ENCODE measurements at places on chromosomes 16 and 17. TPM values are rescaled to one million over a fixed set of nuclear protein-coding genes. Genes with fewer than 3 reads are reported as not detected.

Gene EZH1
- 33.9 TPM for total RNA-seq

Gene EME2
- total RNA-seq, result 11.9 TPM

- DNase-seq, result no peak
Measured at GRCh38 chr17:7025245-7025644, 2.4 kb downstream of the BCL6B start.

DNA sequence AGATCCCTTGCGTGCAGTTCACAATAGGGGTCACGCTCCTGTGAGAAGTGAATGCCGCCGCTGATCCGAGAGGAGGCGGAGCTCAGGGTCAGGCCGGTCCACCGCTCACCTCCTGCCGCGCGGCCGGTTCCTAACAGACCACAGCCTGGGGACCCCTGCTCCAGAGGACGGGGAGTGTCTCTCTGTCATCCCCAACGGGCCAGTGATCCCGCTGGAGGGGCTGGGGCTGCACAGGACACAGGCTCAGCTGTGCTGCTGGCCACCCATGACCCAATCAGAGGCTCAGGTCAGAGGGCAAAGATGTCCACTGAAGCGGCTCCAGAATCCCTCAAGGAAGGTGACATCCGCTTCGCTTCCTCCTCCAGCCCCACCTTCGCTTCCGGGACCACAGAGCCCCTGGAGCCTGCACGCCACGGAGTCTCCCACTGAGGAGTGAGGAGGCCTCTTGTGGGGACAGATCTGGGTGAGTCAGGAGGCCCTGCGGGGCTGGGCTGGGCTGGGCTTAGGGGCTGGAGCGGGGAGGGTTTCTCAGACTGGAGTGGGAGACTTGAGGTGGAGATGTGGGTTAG lies 115.4 kb downstream of the METRNL start:
- no peak for DNase-seq

GRCh38 chr16:10242916-10243315 lies 60.7 kb upstream of the GRIN2A start:
- no peak for DNase-seq

Gene TNK1
- 3.7 TPM for total RNA-seq

- DNase-seq, result no peak
Measured at GRCh38 chr16:15856901-15857698, at the start of gene MYH11. MYH11 (minus strand) TSS chr16:15857028; CDS start chr16:15838252, 18,776 bp downstream.

Gene CD300A
- total RNA-seq, result 11.3 TPM

DNA sequence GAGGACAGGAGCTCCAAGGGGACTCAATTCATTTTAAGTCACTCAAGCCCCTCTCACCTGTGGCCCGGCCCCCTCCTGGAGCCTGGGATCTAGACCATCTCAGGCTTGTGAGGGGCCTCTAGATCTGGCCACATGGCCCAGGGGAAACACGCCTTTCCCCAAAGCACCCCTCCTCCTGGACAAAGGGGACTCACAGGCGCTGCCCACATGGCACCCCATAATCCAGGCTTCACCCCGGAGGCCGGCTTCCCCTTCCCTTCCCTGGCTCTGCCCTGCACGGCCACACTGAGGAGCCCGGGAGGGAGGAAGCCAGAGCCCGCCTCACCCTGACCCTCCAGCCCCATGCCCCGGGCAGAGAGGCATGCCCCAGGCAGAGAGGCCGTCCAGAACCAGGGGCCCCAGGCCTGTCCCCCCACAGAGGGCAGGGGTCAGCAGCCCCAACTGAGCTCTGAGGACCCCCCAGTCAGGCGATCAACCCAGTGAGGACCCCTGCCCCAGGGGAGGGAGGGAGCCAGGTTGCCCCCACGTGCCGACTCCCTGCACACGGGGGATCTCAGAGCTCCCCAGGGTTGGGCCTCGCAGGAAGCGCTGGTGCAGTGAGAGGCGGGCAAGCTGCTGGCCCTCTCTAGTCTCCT lies 10.9 kb downstream of the HS3ST6 start:
- DNase-seq, result no peak

DNA sequence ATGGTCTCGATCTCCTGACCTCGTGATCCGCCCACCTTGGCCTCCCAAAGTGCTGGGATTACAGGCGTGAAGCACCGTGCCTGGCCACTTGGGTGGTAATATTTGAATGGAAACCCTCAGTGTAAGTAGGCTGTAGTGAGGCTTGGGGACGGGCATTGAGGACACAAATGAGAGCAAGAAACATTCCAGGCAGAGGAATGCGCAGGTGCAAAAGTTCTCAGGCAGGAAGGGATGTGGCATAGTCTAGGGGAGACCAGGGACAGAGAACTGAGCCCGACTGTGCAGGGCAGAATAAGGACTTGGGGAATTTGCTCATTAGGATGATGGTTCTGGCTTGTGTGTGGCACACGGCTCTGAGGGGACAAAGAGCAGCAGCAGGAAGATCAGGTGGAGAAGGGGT lies 54.8 kb downstream of the GRB2 start:
- DNase-seq, result no peak

DNA sequence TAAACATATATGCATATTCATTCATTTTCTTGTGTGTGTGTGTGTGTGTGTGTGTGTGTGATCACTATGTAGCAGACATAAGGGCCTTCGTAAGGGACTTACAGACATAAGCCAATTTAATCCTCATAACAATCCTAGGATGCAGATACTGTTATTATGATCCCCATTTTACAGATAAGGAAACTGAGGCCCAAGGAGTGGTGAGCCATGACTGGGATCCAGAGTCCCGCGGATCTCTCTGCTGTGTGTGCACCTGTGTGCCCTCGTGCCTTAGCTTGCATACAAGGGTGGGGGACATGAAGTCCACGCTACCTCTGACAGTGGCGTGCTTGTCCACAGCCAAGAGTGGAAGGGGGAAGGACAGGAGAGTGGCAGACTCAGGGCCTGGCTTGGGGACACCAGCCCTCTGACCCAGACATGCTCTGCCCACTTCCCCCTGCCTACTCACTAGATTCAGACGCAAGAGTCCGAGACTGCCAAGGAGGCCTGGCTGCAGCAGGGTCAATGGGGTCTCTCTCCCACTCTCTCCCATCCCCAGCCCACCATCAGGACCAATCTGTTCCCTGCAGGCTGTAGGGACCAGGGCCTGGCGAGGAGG lies 9.8 kb upstream of the SMTNL2 start:
- no peak for DNase-seq

DNA sequence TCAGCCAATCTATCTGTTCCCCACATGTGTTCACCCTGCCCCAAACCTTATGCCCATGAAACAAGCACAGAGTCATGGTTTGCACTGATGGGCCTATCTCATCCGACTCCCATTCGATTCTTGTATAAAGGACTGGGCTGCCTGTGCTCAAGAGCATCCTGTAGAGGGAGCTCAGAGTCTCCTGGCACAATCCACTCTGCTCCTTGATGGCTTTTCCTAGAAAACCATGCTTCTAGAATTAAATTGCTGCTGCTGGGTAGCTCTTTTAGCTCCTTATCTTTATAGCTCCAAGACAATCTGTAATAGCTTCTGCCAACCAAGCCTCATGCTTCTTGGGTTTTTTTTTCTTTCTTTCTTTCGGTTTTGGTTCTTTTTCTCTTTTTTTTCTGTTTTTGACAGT lies 9.7 kb downstream of the ZNF19 start:
- no peak for DNase-seq

Gene LGALS9B
- not detected for total RNA-seq

- DNase-seq, result peak; percentile 11
Measured at GRCh38 chr16:27273330-27273669, 4.7 kb upstream of the NSMCE1 start.

- DNase-seq, result no peak
Measured at GRCh38 chr17:74295625-74296547, 21.9 kb downstream of the DNAI2 start.

- DNase-seq, result peak; percentile 58
Measured at GRCh38 chr17:76909971-76910760, 42.0 kb downstream of the MGAT5B start.

Gene TMEM114
- total RNA-seq, result not detected

- peak; percentile 29 for DNase-seq
Measured at GRCh38 chr16:57759541-57760356, 24.2 kb downstream of the KATNB1 start.

Gene ZACN
- total RNA-seq, result 4.9 TPM

DNA sequence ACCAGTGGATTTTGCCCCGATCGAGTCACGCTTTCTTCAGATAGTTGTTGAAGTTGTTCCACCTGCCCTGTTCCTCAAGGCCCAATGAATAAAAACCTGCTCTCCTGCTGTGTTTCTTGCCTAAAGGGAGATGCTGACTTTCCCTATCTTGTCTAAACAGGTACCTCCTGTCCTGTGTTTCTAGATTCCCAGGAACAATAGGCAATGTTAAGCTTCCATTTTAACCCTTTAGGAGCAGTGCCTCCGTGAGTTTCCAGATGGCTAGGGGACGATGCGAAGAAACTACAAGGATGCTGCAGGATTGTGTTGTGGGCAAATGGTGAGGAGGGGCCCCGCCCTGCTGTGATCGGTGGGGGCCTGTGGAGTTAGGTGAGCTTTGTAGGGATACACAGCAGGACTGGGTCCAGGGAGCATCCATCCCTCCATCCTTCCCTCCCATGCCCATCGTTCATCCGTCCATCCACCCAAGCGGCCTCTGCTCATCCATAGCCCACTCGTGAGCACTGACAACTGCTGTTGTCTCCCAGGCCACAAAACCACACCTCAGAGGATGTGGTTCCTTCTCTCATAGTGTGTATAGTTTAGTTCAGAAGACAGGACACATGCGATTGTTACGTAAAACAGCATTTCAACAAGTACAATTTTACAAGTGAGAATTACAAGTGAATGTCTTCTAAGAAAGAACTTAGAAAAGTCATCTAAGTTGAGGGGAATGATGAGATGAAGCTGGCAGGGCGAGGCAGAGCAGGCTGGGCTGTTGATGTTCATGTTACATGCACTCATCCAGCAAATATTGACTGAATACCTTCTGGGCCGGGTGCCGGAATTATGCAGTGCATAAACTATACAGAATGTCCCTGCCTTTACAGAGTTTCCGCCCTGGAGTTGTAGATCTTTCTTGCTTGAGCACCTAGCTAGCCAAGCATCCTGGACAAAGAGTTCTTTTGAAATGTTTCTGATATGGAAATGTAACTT lies 5.2 kb downstream of the ARSG start:
- peak; percentile 80 for DNase-seq

DNA sequence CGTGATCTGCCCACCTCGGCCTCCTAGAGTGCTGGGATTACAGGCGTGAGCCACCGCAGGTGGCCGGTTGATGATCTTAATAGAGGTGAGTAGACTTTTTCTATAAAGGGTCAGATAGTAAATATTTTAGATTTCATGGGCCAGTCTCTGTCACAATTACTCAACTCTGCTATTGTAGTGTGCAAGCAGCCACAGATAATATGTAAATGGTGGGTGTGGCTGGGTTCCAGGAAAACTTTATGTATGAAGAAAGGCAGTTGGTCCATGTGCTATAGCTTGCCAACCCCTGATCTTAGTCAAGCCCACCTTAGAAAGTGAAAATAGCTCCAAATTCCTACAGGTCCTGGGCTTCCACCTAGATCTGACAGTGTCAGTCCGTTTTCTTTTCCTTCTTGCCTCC lies 94.9 kb upstream of the PMFBP1 start:
- DNase-seq, result no peak

DNA sequence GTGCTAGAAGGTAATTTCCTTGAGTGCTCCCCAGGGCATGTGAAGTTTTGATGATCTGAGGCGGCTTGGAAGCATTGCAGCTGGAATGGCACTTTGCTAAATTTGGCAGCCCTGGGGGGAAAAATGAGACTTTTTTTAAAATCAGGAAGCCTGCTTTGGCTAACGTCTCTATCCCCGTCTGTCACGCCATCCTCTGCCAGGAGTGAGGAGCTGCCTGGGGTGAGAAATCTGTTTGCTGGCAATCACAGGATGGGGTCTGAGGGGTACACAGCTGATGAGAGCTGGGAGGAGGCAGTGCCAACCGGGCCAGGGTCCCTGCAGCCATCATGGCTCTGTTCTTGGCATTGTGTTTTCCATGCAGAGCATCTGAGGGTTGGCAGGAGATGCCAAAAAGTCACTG lies 2.0 kb downstream of the ABCC12 start:
- no peak for DNase-seq

GRCh38 chr16:58859958-58860669 lies 126.0 kb upstream of the GOT2 start:
- DNase-seq, result no peak

DNA sequence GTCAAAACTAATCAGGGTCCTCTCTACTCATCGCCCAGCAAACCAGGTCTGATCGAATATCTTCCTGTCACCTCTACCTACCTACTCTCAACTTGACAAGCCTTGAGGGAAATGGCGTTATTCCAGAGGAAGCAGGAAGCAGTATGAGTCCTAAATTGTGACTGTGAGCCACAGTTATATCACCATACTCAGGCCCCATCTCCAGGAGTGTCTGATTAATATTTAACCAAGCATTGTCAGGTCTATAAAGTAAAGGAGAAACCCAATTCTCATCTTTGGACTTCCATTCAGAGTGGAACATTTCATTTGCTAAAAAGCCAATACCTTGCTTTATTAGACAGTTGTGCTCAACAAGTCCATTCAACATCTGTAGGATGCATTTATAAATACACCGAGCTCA lies 17.8 kb upstream of the CLEC3A start:
- no peak for DNase-seq

DNA sequence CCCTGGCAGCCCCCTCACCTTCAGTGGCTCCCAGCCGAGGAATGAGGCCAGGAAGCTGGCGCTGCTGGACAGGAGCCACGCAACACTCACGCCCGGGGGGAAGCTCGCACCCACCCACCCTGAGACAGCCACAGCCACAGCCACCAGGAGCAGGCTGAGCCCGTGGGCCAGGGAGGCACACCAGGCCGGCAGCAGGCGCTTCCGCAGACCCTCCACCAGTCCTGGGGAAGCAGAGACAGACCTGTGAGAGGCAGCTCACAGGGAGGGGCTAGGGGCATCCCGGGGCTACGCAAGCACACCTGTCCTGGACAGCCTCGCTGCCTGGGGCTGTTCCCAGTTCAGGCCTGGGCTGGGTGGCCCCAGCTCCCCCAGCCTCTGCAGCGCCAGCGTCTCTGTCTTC lies 41.9 kb downstream of the PKD1 start:
- no peak for DNase-seq

DNA sequence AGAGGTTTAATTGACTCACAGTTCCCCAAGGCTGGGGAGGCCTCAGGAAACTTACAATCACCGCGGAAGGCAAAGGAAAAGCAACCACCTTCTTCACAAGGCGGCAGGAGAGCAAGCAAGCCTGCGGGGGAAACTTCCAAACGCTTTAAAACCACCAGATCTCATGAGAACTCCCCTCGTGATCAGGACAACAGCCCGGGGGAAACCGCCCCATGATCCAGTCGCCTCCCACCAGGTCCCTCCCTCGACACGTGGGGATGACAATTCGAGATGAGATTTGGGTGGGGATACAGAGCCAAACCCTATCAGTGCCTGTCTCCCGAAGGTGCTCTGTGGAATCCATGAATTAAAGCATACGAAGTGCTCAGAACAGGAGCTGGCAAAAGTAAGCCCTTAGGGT lies 43.9 kb upstream of the ABR start:
- DNase-seq, result no peak

- DNase-seq, result no peak
Measured at GRCh38 chr16:85755929-85756768, 5.3 kb upstream of the C16orf74 start.
